Suppressor macrophage treated with lipopolysaccharide for 1 hour (primary cell): ENCODE measurements at places on chromosomes 4 and X.

DNA sequence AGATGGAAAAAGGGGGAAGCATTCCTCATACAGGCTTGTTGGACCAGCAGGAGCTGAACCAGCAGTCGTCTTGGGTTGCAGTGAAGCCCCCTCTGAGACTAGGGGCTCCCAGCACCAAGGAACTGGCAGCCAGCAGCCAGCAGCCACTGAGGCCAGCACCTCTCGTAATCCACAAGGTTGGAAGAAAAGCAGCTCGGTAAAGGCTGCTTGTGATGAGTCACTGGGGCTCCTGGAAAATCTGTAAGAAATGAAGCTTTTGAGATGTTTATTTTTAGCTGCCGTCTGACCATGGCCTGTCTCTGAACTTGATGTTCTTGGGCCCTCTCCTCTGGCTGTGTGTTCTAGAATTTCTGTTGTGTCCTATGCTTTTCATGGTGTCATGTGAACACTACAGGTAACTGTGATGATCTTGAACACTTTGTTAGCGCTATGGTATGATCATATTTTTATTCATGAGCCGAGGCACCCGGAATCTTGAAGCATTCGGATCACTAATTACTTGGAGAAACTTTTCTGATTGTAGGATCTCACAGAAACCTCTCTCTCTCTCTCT lies 18.6 kb downstream of the CLCN4 start:
- DNase-seq = no peak

- DNase-seq = no peak
Observed at GRCh38 chr4:78754872-78755271, 21.3 kb upstream of the BMP2K start.

GRCh38 chr4:148344941-148345340 lies 97.3 kb downstream of the NR3C2 start:
- DNase-seq = no peak

DNA sequence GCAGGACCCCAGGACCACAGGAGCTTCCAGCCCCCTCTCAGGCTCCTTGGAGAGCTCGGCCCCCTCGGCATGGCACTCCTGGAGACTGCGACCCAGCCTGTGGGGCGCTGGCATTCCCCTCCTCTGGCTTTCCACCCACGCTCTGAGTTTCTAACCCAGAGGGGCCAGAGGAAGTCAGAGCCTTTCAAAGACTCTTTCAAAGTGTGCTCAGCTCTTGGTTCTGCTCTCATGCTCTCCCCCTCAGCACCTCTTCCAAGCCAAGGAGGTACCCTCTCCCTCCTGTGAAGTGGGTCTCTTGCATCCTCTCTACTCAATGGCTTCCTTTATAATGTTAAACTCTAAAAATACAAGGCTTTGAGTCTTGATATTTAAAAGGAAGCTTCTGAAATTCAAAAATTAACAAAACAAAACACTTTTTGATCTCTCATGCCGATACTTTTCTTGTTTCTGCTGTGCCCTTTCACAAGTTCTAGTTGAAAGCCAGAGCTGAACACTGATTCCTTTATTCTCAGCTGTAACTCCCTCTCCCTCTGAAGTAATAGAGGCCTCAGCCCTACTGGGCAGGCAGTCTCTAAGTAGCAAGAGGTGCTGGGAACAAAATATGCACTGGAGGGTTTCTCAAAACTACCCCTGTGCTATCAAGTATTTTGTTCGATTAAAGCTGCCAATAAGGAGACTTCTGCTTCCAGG lies 82.8 kb downstream of the NAT8L start:
- no peak for DNase-seq

- no peak for DNase-seq
Observed at GRCh38 chrX:9476810-9477575, 12.1 kb downstream of the TBL1X start.

DNA sequence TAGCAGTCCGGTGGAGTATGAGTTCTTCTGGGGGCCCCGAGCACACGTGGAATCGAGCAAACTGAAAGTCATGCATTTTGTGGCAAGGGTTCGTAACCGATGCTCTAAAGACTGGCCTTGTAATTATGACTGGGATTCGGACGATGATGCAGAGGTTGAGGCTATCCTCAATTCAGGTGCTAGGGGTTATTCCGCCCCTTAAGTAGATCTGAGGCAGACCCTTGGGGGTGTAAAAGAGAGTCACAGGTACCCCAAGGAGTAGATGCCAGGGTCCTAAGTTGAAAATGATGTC lies 852 bp downstream of the MAGEH1 start:
- DNase-seq = no peak

DNA sequence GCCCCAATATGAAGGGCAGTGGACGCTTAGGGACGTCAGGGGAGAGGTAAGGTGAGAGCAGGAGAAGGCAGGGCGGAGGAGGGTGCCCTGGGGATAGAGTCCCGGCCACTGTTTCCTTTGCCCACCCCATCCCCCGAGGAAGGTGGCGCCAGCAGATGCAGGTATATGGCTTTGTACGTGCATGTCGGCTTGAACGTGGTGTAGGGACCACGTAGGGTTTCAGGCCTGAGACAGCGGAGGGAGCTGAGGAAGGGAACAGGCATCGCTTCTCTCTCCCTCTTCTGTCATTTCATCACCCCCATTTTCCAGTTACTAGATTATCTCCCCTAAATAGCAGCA lies 97.9 kb downstream of the PHKA2 start:
- no peak for DNase-seq

DNA sequence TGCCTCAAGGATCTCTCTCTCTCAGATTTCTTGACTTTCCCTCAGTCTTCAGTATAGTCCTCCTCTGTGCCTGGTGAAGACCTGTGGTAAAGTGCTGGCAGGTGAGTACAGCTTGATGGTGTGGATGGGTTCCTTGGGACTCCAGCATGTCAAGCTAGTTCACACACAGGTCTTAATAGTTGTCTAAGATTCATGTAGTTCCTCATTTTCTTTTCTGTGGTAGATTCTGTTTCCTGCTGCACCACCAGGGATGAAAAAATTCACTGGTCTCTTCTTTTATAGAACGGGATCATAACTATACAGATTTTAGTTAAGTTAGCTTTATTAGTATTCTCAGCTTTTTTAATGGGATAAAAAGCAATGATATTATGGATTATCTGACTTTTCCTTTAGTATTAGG lies 32.5 kb upstream of the PAQR3 start:
- DNase-seq = no peak
